K562 (cell line): ENCODE measurements at places on chromosomes 1 and 21.

GRCh38 chr1:54807756-54808155 is 6.6 kb upstream of the TTC22 start:
- no peak for DNase-seq

- DNase-seq: no peak
These were observed 61.7 kb downstream of the LGR6 start for GRCh38 chr1:202255343-202255742.

- DNase-seq: peak; percentile 70
These were observed 492 bp downstream of the FOXO6 start for GRCh38 chr1:41361495-41362356.

GRCh38 chr1:45200906-45201500 is 5.4 kb downstream of the ZSWIM5 start:
- DNase-seq: no peak
